Foreskin keratinocyte (primary cell): ENCODE measurements at places on chromosomes 12 and 14.

DNA sequence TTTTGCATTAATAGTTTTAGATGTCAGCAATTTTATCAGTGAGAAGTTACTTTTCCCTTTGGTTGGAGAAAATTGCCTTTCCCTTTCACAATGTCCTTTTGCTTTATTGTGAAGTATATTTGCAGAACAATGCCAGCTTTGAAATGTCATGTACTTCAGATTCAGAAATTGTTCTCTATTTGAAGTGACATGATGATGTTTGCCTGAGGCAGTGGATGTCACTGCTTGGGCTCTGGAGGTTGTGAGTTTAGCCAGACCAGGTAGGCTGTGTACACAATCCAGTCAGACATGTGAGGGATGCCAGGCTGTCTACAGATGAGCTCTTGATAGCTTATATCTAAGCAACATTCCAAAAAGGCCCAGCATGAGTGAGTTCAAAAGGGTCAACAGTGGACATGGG, 451.9 kb upstream of the FBXO33 start:
- no peak for DNase-seq

GRCh38 chr12:67447180-67447579, 178.0 kb downstream of the CAND1 start:
- no peak for DNase-seq

GRCh38 chr12:87758271-87758670, 270.9 kb downstream of the C12orf50 start:
- DNase-seq = no peak

DNA sequence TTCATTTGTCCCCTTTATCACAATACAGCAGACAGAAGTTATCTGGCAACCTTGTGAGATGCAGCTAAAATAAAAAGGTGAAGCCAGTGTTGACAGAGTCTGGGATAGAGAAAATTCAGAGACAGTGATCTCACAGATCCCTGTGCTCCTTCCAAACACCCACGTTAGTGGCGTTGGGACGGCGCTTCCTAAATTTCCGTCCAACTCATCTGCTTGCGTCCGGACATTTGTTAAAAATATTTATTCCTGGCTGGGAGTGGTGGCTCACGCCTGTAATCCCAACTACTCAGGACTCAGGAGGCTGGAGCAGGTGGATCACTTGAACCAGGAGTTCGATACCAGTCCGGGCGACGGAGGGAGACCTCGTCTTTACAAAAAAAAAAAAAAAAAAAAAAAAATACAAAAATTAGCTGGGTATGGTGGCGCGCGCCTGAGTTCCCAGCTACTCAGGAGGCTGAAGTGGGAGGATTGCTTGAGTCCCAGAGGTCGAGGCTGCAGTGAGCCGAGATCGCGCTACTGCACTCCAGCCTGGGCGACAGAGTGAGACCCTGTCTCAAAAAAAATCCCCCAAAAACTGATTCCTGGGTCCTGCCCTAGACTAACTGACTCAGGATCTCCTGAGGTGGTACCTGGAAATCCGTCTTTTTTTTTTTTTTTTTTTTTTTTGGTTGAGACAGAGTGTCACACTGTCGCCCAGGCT, 708 bp upstream of the TCTN1 start:
- no peak for DNase-seq
